NCI-H1092 (cell line): ENCODE measurements at places on chromosomes 7 and 10.

- no peak for DNase-seq
Measured at GRCh38 chr7:4770886-4771285, 4.5 kb upstream of the AP5Z1 start.

DNA sequence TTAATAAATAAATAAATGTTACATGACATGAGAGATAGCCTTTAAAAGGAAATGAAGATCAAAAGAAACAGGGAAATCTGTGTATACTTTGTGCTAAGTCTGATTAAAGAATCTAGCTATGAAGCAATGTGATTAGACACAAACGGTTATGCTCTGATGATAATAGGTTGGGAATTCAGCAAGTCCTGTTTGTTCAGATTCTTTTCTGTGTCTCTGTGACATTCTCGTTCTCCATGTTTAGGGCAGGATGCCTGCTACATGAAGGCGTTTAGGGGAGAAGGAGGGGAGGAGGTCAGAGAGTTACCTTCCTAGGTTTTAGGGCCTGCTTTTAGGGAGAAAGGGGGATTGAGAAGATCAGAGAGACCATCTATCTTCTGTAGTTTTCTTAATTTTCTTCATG lies 555.3 kb downstream of the DNAJB9 start:
- no peak for DNase-seq

DNA sequence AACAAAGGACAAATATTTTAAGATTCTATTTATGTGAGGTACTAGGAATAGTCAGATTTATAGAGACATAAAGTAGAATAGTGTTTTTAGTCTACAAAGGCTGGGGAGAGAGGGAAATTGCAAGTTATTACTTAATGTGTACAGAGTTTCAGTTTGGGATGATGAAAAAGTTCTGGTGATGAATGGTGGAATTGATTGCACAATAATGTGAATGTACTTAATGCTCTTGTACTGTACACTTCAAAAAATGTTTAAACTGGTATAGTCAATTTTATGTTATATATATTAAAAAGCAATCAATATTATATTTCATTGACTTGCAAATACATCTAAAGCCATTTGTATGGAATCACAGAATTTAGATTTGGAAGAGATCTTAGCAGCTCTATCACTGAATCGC lies 213.4 kb downstream of the PPP1R3A start:
- DNase-seq: no peak

GRCh38 chr10:107971973-107972372 lies 807.5 kb upstream of the SORCS1 start:
- DNase-seq: no peak

GRCh38 chr10:71774916-71775702 lies 1.8 kb upstream of the VSIR start:
- no peak for DNase-seq

DNA sequence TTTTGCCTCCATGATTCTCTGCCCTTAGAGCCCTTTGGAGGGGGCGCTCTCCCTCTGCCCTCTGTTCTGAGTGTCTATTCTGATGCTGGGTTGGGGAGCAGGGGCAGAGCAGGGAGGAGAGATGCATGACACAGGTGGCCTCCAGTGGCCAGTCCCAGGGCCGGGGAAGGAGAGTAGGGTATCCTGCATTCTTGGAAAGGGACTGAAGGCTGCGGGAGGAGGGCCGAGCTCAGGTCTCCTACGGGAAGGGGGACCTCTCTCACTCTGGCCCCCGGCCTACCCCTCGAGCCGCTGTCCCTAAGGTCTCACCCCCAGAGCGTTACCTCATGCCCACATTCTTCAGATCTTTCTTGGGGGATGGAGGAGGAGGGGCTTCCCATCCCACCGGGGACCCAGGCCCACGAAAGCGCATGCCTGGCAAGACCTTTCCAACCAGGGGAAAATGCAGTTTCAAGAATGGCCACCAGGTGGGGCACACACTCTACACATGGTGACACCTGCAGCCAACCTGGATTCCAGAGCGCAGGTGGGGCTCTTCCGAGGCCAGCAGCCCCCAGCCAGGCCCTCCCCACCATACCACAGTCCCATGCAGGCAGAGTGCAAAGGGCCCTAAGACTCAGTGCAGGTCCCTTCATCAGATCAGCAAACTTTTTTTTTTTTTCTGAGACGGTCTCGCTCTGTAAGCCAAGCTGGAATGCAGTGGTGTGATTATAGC lies 86.4 kb downstream of the MYL10 start:
- DNase-seq: peak; percentile 73

DNA sequence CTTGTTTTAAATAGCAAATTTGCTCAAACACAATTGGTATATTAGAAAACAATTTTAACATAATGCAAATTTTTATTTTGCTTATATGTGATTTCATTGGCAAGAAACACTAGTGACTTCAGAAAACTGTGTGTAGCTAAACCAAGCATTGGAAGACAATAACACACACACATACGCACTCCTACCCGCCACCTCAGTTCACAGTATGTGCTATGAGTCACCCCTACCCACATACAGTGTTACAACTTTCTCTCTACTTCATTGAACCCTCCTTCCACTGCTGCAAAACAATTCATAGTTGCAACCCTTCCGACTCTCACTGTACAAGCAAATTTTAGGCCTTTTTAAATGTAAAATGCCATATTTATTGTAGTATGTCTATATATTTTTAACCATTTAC lies 119.9 kb upstream of the THSD7A start:
- DNase-seq: no peak

- DNase-seq: no peak
Measured at GRCh38 chr7:68504716-68505115, 1093.6 kb upstream of the AUTS2 start.

DNA sequence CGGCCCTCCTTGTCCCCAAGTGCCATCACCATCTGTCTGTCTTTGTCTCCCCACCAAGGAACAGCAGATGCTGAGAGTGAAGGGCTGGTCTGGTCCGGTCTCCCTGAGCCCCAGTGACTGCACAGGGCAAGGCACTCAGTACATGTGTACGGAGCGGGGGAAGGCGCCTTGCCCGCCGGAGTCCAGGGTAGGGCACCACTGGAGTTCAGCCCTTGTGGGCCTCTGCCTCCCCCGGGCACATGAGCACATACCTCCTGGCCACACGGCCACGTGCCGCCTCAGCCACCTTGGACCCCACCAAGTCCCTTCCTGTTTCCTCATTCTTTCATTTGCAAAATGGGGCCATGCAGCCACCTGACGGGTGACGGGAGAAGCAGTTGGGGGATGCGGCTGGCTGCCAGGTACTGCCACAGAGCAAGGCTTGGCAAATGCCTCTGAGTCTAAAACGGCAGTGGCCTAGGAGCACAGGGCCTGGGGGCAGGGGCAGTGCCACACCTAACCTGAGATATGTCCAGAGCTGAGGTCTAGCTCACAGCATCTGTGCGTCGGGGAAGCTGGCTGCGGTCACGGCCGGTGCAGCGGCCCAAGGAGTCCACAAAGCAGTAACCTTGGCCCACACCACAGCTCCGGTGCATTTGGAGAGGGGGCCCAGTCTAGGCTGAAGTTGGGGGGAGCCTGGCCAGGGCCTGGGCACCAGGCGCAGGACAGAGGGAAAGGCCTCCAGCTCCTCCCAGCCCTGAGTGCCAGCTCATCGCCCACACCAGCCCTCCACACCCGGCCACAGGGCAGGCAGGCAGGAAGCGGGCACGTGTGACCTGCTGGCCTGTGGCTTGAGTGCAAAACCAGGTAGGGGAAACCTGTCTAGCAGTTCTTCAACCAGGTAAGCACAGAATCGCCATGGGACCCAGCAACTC lies 5.2 kb downstream of the ADAP1 start:
- DNase-seq: no peak

- DNase-seq: no peak
Measured at GRCh38 chr10:112653215-112653614, 206.2 kb downstream of the VTI1A start.
